ENCODE measurements at places on chromosomes 6 and 20.

- no peak for DNase-seq
Observed at GRCh38 chr20:11108102-11108810, 434.5 kb upstream of the JAG1 start.

- DNase-seq, result no peak
Observed at GRCh38 chr6:145731447-145731846, 3.9 kb downstream of the EPM2A start.

DNA sequence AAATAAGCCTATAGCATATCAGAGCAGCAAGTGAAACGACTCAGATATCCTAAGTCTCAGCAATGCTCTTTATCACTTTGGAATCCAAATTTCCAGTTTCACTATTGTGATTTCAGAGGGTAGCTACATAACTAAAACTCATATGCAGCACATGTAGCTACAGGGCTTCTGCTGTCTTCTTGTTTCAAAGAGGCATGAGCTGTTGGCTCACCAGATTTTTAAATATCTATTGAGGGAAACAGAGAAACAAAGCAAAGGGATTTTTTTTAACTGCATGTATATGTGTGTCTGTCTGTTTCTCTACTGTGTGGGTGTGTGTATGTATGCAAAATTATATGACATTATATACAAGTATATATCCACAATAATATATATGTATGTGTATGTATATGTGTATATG is 258.4 kb downstream of the HDGFL1 start:
- no peak for DNase-seq

- no peak for DNase-seq
Observed at GRCh38 chr6:83119742-83120300, 52.4 kb downstream of the DOP1A start.

DNA sequence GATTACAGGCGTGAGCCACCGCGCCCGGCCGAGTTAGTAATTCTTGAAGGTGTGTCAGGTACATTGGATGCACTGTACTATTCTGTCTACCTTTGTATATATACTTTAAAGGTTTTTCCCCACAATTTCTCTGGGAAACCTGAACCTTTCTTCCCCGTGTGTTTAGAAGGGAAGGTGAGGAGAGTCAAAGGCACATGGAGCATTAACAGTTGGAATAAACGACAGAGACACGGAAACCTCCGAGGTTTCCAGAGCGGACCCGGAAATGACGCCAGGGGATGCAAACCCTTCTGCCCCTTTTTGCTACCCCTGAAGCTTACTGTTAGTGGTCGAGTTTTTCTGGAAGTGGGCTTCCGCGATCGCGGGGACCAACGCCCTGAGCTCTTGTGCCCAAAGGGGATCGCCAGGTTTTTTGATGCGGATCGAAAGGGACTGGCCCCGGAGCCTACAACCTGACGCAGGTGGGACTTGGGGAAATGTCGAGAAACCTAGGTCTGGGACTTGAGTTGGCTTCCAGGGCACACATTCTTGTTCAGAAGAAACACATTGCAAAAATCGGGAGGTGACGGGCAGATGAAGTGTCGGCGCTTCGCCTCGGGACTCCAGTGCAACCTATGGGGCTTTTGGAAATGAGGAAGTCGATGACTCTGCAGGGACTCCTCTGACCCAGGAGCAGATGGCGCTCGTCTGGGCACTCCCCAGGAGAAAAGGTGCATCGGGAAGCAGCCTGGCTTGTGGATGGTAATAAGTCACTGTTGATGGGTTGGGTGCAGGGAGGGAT is 218.2 kb downstream of the OR2B2 start:
- DNase-seq, result peak; percentile 46

- DNase-seq, result no peak
Observed at GRCh38 chr6:729606-730320, 36.8 kb upstream of the EXOC2 start.

- no peak for DNase-seq
Observed at GRCh38 chr6:107868867-107869611, 44.9 kb upstream of the SCML4 start.

DNA sequence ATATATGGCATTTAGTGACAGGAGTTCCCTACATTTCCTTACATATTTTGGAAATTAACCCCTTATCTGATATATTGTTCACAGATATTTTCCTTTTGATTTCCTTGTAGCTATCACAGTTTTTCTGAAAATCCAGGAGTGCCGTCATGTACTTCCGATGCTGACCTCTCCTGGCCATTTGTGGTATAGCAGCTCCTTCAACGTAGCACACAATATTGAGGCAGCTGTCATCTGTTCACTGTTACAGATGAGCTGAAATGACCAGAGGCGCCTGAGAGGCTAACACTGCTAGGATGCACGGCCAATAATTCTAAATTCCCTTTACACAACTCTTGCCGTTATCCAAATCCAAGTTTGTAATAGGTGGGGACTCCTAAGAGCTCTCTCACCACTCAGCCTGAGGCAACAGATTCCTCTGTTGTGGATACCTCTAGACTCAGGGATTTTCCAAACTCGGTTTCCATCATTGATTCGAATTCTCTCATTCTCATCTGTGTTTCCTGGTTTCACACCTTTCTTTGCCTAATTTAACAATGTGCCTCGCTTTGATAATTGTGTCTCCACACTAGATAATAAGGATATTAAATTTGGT is 53.0 kb downstream of the MMUT start:
- peak; percentile 52 for DNase-seq

- no peak for DNase-seq
Observed at GRCh38 chr6:44359973-44360372, 17.5 kb downstream of the SPATS1 start.

GRCh38 chr6:148974351-148974750 is 227.5 kb downstream of the UST start:
- DNase-seq, result no peak

DNA sequence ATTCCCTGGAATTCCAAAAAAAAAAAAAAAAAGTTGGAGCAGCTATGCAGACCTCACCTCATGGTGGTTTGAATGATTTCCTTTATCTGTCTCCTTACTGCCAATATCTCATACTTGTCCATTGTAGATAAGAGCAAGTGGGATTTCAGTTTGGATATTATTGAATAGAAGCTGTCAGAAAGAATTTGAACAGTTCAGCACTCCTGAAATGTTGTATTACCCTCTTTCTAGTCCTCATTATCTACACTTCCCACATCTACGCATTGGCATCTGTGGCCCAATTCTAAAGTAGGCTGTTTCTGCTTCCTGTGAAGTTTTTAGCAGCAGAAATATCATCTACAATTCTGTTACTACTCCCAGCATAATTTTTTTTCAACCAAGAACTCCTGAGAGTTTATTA is 68.2 kb upstream of the KHDRBS2 start:
- DNase-seq, result no peak

DNA sequence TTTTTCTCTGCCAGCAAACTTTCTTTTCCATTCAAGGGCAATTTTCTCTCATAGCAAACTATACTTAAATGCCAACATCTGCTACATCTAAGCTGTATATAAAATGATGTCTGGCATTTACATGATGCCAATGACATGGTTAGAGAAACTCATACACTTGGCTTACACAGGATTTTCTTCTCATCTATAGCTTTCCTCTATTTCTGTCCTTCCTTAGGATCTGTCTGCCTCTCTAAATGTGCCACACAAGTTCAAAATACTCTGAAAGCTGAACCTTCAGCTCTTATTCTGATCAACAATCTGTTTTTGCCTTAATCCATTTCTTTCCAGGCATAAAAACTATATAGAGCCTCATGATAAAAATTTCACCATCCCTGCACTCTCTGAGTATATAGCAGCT is 290.9 kb upstream of the RNF217 start:
- no peak for DNase-seq

DNA sequence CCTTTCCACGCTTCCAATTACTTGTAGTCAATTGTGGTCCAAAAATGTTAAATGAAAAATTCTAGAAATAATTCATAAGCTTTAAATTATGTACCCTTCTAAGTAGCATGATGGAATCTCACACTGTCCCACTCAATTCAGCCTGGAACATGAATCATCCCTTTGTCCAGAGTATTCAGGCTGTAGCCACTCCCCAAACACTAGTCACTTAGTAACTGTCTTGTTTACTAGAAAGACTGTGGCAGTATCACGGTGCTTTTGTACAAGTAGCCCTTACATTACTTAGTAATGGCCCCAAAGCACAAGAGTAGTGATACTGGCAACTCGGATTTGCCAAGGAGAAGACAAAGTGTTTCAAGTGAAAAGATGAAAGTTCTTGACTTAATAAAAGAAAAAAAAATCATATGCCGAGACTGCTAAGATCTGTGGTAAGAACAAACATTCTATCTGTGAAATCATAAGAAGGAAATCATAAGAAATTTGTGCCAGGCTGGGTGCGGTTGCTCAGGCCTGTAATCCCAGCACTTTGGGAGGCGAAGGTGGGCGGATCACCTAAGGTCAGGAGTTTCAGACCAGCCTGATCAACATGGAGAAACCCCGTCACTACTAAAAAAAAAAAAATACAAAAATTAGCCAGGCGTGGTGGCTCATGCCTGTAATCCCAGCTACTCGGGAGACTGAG is 168.5 kb upstream of the SIM1 start:
- no peak for DNase-seq

DNA sequence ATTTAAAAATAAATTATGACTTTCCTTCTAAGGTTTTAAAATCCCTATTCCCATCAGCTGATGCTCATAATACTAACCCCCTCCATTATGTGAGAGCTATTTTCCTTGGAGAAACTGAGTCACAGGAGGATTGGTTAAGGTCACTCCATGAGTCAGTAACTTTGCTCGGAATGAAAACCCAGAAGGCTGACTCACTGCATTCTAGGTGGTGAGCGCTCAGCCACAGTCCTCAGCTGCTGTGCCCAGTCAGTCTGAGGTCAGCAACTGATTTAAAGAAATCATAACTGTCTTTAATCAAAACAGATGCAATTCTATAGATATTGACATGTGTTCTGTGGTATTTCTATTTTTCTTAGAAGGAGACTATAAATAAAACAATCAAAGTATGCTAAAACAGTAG is 359.2 kb downstream of the GJA1 start:
- no peak for DNase-seq

GRCh38 chr6:69693762-69694161 is 103.0 kb downstream of the LMBRD1 start:
- no peak for DNase-seq

DNA sequence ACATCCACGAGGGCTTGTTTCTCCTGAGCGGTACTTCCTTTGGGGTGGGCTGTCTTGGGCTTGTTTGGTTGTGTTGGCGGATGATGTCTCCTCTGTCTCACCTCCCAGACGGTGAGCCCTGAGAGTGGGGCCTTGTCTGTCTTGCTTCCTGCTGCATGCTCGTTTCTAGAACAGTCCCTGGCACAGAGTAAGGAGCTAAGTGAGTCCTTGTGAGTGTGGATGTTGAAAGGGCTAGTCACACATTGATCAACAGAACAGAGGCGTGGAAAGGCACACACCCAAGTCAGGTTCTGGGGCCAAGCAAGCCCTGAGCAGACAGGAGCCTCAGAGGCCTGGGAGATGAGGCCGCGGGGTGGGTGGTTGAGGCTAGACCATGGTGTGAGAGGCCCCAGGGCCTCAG is 111.0 kb downstream of the BMP7 start:
- DNase-seq, result no peak
